ENCODE measurements at places on chromosomes 3 and 15.

DNA sequence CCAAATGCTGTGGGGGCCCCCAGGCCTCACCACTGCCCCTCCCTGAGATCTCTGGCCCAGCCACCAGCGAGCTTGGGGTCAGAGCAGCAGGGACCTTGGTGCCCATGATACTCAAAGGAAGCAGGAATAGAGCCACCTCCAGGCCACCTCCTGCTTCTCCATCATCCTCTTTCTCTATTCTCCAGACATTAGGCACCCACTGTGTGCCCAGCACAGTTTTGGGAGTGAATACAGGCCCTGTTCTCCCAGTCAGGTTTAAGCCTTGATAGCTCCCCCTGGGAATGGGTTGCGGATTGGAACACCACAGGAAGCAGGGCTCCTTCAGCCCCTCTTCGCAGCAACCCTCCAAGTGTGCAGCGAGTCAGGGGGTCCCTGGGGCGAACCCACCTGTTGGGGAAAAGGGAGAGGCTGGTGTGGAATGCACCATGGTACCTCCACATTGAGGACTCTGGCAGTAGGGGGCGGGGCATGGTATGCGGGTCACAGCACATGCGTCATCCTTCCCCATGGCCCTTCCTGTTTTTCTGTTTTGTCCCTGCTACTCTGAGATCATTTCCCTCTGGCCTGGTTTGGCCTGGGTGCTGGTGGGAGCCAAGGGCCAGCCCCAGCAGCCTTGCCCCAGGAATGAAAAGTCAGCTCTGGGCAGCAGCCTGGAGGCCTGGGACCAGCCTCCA is 14.2 kb upstream of the SEMA3B start:
- no peak for DNase-seq

DNA sequence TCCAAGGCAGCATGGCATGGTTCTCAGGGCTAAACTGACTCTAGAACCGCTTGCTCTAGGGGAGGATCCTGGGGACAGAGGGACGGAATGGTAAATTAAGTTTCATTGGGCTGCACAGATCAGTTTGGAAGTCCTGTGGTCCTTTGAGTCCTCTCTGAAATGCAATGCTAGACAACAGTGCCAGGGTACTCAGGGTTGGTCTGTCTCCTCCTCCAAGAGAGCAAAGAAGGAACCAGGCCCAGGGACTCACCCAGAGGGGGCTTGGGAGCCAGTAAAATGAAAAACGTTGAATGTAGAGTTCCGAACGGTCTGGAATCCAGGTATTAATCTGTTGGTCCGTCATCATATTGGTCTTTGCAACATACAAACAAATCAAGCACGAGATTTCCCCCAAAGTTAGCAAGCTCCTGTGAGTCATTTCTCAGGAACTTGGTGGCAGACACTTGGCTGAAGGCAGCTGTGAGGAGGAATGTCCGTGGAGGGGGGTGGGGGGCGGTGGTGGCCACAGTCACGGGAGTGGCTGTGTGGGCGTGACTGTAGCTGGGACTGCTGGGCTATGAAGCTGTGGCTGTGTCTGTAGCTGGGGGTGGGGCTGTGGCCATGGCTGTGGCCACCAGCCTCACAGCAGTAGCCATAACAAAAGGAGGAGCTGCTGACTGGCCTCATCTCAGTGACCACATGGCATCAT is 361.0 kb downstream of the SHQ1 start:
- peak; percentile 96 for DNase-seq

DNA sequence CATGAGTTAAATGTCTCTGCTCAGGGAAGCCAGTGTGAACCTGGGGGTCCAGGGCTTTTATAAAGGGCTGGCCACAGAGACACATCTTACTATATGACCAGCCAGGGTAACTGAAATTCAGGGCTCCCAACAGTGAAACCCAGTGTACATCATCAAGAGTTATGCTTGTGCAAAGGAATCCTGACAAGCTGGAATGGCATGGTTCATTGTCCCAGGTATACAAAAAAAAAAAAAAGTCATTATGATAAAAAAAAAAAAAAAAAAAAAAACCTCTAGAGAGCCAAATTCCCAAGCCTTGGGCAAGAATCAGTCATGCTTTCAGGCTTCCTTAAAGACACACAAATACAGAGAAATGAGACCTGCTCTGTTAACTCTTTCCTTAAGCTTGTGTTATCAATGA is 452.0 kb downstream of the GABRG3 start:
- no peak for DNase-seq

DNA sequence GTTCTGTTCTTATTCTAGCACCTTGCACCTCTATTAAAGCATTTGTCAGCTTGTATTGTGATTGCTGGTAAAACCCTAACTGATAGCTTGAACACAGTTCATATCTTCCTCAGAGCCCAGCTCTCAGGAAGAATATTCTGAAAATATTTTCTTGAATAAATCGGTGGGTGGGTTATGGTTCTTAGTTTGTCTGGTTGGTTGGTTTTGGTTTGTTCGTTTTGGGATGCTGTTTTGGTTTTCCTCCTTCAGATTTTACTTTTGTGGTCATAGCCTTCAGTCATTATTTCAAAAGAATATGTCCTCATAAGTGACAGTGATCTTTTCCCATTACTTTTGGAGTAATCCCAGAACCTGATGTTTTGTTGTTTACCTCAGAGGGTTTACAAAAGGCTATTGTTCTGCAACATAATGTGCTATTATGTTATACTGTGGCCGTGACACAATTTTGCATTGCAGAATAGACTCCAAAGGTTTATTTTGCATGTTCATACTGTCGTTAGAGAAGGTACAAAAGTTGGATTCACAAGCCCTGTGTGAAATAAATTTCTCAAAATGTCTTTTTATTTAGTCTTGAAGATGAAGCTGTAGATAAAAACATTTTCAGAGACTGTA is 2.7 kb upstream of the TMEM87A start:
- no peak for DNase-seq

GRCh38 chr3:141860086-141860669 is 16.3 kb upstream of the ATP1B3 start:
- no peak for DNase-seq

DNA sequence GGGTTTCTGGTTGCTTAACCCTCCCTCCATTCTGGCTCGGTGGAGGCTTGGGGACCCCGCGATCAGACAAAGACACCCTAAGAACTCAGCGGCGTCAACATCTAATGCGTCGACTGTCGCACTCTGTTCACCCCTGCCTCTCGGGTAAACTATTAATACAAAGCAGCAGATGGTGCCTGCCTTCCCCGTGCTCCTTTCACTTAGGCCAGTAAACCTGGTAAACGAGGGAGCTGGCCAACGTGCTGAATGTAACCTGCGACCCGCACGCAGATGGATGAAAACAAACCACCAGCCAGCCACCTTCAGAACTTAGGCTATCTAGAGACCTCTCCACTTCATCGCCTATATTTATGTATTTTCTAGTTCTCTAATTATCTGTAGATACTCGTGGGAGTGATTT is 848 bp upstream of the CADPS start:
- peak; percentile 61 for DNase-seq

DNA sequence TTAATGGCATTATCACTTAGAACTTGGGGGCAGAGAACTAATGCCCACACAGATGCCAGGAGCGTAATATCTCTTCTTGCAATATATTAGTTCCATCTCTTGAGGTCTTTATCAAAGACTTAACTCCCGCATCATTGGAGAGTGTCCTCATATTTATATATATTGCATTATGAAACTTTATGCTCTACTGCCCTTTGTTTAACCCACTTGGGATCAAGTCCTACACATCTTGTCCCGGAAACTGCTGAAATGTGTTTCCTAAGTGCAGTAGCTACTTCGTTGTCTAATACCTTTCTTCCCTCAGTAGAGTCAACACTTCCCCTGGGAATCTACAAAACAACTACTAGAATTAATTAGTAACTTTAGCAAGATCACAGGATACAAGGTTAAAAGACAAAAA is 1029.2 kb downstream of the OTOL1 start:
- DNase-seq: no peak

GRCh38 chr15:58465866-58466517 is 34.2 kb downstream of the LIPC start:
- no peak for DNase-seq

GRCh38 chr15:33395846-33396245 is 85.1 kb downstream of the RYR3 start:
- no peak for DNase-seq

- DNase-seq: peak; percentile 43
Observed at GRCh38 chr3:194671511-194671899, 486 bp downstream of the LSG1 start.

DNA sequence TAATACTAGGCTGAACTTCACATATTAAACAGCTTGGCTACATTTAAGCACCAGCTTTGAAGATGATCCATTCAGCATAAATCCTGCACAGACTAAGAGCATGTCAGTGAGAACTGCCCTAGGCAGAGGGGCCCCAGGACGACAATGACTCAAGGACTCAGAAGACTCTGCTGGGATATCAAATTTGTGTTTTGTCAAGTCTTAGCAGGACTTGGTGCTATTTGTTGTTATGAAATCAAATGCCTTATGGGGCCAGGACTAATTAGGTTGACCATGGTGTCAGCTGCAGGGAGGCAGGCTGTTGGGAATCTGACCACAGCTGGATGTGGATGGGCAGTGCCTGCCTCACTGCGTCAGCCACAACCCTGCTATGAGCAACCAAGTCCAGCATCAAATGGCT is 91.8 kb downstream of the RYR3 start:
- DNase-seq: no peak

- peak; percentile 96 for DNase-seq
Observed at GRCh38 chr15:73950831-73951561, 24.7 kb downstream of the LOXL1 start.

- DNase-seq: no peak
Observed at GRCh38 chr15:51051776-51052175, 42.9 kb downstream of the TNFAIP8L3 start.

GRCh38 chr3:134892326-134892725 is 97.3 kb downstream of the EPHB1 start:
- DNase-seq: no peak
